ENCODE measurements at places on chromosomes 16 and 17. TPM values are rescaled to one million over a fixed set of nuclear protein-coding genes. Genes with fewer than 3 reads are reported as not detected.

The LGALS9B gene
- not detected for polyA plus RNA-seq

DNA sequence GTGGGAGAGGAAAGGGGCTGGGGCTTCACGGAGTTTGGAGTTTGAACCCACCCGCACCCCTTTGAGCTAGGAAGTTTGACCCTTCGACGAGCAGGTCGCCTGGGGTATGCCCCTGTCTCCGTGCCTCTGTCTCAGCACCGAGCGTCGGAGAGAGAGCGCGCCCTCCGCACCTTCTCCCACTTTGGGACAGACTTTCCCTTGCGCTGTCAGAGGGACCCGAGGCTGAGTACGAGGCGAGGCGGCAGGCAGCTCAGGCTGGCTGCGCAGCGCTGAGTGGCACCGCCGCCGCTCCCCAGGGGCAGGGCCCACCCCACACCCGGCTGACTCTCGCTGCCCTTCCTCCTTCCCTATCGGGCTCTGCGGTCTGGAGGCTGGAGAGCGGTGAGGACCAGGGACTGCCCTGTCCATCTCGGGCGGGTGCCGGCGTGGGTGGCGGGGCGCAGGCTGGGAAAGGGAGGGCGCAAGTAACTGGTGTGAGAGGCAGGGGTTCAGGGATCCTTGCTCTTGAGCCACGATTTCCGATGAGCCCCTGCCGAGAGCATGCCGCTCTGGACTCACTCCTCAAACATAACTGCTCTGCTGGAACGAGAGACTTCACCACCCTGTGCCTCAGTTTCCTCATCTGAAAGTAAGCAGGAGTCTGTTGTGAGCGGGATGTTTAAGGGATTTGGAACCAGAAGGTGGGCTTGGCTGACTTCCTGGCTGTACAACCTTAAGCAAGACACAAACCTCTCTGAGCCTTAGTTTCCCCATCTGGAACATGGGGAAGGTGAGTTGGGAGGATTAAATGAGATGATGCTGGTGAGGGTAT, 981 bp downstream of the BEAN1 start:
- DNase-seq, result no peak

GRCh38 chr16:19185510-19185851, 17.4 kb downstream of the SYT17 start:
- DNase-seq, result no peak

DNA sequence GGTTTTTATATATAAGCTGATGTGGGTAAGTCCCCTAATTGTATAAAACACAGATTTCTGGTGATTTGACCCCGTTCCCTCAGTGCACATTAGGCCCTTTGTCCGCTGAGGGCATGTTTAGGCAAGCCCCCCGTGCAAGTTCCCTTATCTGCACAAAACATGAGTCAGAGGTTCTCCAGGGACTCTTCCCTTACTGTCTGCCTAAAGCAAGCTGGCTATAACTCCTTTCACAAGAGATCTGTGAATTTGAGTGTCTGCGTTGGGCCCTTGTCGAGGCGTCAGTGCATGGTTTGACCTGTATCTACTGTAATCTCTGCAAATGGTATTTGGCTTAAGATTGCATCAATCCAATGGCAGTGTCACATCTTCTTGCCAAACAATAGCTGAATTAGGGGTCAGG, 712.8 kb downstream of the CDH8 start:
- no peak for DNase-seq

The KRT14 gene
- 0.31 TPM for polyA plus RNA-seq

- no peak for DNase-seq
Measured at GRCh38 chr17:9658593-9659211, 13.4 kb downstream of the USP43 start.

The BRD7 gene
- polyA plus RNA-seq, result 114 TPM

DNA sequence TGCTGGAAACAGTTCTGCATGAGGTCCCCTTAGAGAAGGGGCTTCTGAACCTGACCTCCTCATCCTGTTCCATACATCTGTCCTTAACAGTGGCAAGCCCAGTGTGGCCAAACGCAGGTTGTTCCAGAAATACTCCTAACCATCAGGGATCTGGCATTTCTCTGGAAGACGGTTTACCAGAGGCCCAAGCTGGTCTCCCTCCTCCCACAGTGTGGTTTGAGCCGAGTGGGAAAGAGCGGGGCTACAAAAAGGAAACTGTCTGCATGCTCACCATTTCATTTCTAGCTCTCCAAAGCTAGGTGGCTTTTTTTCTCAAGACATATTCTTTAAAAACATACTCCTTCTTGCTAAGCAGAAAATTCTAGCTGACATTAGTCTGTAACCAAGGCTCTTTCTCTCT, 6.0 kb downstream of the MXRA7 start:
- DNase-seq, result no peak

DNA sequence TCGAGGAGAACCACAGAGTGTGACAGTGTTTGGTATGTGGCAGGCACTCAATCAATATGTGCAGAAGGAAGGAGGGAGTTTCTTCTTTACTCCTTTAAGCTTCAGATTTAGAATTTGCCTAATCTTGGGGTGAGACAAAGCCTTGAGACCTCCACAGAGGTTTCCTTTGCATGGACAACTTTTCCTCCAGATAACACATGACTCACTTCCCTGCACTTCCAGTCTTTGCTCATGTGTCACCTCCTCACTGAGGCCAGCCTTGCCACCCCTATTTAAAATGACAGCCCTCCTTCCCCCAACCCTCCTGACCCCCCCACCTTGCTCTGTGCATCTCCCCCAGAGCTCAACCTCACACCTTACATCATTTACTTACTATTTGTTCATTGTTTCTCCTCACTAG, 17.4 kb upstream of the NOS2 start:
- no peak for DNase-seq

- DNase-seq, result no peak
Measured at GRCh38 chr16:20937736-20938135, 37.2 kb downstream of the LYRM1 start.

- no peak for DNase-seq
Measured at GRCh38 chr16:55746081-55746480, 86.8 kb downstream of the CES1 start.

GRCh38 chr16:12793120-12793864, 10.4 kb downstream of the CPPED1 start:
- no peak for DNase-seq

DNA sequence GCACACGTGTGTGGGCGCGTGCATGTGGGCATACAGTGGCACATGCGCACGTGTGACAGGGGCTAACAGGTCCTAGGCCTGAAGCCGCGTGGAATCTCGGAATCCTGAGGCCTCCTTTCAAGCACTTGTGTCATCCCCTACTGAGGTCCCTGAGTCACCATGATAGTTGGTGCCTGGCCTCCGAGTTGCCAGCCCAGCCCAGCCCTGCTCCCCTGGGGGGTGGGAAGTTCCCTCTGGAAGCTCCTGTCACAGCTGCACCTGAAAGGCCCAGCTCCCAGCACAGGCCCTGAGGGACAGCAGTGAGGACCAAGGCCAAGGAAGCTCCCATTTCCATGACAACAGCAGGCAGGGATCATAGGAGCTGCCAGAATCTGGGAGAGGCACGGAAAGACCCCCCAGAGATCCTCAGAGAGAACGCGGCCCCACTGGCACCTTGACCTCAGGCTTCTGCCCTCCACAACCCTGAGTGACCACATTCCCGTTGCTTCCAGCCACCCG, 35.4 kb upstream of the ENPP7 start:
- no peak for DNase-seq

DNA sequence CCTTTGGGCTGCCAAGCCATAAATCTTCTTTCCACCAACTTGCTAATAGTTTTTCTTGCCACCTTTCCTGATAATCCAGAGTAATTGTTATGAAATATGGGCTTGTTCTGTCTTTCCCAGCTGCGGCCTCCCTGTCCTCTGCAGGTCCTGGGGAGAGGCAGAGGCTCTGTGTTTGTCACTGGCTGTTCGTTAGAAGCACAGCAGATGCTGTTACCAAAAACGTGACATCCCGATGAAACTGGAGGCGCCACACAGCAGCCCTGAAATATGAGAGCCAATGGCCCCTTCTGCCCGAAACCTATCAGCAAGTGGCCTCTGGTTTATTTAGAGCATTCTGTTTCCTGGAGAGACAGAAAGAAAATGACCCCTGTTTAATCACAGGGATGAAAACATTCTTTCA, 115.1 kb upstream of the ANKFN1 start:
- no peak for DNase-seq

DNA sequence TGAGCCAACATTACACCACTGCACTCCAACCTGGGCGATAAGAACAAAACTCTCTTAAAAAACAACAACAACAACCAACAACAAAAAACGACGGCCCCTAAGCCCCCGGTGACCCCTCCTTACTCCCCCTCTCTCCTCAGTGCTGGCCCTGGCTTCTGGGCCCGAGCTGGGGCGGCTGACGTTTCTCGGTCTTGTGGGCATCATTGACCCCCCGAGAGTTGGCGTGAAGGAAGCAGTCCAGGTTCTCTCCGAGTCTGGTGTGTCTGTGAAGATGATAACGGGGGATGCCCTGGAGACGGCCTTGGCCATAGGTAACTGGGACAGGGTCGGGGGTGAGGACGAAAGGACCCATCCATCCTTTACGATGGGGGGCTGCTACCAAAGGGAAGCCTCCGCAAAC, 52.7 kb downstream of the MEAK7 start:
- no peak for DNase-seq

DNA sequence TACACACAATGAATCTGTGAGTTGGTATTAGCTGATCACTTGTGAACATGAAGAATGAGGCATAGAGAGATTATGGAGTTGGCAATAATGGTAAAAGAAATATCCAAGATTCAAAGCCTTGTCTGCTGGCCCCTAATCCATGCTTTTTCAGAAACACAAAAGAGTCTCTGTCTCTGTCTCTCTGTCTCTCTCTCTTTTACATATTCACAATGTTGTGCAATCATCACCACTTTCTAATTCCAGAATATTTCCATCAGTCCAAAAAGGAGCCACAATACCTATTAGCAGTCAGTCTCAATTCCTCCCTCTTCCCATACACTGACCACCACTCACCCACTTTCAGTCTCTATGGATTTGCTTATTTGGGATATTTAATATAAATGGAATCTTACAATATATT, 370.1 kb upstream of the CDH8 start:
- DNase-seq, result no peak

- DNase-seq, result no peak
Measured at GRCh38 chr16:57726433-57726947, 9.1 kb upstream of the KATNB1 start.

GRCh38 chr17:41178843-41179616, 1.0 kb upstream of the KRTAP4-2 start:
- no peak for DNase-seq

- no peak for DNase-seq
Measured at GRCh38 chr17:49676276-49676868, 1.5 kb downstream of the SPOP start.

DNA sequence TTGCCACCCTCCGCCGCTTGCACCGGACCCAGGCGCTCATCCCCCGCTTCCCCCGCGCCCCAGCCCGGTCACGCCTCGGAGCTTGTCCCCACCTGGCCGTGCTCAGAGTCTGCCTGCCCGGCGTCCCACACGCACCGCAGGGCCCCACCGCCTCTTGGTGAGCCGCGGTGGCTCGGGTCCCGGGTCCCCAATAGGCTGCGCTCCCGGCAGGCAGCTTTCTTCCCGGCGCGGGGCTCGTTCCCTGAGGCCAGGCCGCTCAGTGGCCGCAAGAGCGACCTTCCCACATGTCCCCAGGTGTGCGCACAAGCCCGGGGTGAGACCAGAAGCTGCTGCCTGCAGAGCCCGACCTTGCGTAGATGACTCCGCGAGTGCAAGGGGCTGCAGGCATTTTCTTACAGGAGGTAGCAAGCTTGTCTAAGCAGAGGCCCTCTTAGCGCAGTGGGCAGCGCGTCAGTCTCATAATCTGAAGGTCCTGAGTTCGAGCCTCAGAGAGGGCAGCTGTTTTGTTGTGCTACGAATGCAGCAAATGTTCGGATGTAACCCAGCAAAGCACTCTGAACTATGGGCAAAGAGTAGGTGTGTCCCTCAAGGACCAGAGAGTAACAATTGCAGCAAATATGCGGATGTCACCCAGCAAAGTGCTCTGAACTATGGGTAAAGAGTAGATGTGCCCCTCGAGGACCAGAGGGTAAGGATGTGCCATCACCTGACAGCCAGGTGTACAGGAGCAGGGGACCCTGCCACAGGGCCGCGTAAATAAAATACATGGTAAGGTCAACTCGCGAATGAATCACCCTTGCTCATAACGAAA, 15.6 kb downstream of the TLE7 start:
- peak; percentile 42 for DNase-seq

GRCh38 chr17:82239926-82240505, 11.2 kb downstream of the SLC16A3 start:
- DNase-seq, result no peak

- DNase-seq, result no peak
Measured at GRCh38 chr16:1839554-1839953, 12.5 kb downstream of the FAHD1 start.

- DNase-seq, result peak; percentile 60
Measured at GRCh38 chr16:3819746-3820724, 60.5 kb downstream of the CREBBP start.

The C16orf95 gene
- polyA plus RNA-seq, result 5.3 TPM

- no peak for DNase-seq
Measured at GRCh38 chr17:57413848-57414651, 157.7 kb downstream of the MSI2 start.
